Mucosa of descending colon (tissue), 3 donors: ENCODE measurements at places on chromosomes 5 and 9.

GRCh38 chr9:10876333-10876732 lies 263.5 kb upstream of the PTPRD start:
- no peak for DNase-seq

DNA sequence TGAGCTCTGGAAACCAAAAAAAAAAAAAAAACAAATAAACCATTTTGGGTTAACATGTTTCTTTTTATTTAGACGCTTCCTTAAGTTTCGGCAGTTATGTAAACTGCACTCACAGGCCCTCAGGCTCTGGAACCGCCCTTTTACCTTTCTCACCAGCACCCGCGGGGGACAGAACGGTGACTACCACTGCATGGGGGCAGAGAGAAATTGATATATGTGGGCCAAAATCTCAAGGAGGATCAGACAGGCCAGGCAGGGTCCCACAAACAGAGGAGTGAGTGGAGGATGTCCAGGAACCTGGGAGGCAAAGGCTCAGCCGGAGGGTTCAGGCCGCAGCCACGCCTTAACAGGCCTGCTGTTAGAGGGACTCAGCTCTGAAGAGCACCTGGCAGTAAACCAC lies 54.4 kb downstream of the IRX2 start:
- DNase-seq = no peak

DNA sequence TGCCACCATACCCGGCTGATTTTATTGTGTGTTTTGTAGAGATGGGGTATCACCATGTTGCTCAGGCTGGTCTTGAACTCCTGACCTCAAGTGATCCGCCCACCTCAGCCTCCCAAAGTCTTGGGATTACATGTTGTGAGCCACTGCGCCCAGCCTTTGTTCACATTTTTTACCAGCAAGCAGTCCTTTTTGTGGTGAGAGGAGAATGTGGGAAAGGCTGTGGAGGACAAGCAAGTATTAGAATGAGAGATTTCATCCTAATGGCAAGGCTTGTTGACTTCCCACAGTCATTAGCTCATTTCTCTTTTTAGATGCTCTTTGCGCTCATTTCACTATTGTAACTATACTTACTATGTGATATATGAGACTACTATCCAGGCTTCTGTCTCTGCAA lies 6.1 kb downstream of the IL31RA start:
- DNase-seq = no peak

DNA sequence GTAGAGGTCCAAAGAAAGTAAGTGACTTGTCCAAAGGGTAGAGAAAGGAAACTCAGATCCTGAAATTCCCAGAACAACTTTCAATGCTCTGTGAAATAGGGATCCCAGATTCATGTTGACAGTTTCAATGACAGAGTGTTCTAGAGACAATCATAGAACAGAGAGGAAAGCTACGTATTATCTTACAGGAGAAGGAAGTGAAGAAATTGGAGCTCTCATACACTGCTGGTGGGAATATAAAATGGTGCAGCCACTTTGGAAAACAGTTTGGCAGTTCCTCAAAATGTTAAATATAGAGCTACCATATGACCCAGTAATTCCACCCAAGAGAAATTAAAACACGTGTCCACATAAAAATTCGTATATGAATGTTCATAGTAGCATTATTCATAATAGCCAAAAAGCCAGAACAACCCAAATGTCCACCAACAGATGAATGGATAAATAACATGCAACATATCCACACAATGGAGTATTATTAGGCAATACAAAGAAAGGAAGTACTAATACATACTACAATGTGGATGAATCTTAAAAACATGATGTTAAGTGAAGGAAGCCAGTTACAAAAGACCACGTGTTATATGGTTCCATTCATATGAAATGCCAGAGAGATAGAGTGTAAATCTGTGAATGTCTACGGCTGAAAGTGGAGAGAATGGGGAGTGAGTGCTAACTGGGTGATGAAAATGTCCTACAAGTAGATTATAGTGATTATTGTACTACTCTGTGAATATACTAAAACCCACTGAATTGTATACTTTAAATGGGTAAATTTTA lies 197.1 kb downstream of the NTRK2 start:
- no peak for DNase-seq

- no peak for DNase-seq
Observed at GRCh38 chr9:133576031-133576874, 32.9 kb downstream of the FAM163B start.

GRCh38 chr5:68251386-68251785 lies 35.8 kb downstream of the PIK3R1 start:
- DNase-seq = peak; percentile 33

DNA sequence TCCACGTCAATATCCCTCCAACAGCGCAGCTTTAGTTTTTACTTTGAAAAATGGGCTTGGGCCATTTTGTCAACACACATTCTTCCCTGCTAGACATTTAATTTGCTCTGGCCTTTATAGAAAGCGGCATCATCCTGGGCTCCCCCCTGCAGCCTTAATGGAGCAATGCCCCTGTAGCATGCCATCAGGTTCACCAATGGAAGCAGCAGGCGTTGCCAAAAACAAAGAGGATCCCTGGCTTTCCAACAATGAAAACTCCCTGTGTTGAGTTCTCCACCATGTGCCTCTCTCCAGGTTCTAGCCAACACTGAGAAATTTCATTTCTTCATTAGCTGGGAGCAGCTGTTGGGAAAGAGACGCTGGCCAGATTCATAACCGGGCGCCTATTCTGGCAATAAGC lies 139.5 kb downstream of the ZNF622 start:
- DNase-seq = no peak

- no peak for DNase-seq
Observed at GRCh38 chr9:482739-483138, 268.1 kb downstream of the DOCK8 start.

GRCh38 chr5:136053336-136054141 lies 24.8 kb downstream of the TGFBI start:
- no peak for DNase-seq

DNA sequence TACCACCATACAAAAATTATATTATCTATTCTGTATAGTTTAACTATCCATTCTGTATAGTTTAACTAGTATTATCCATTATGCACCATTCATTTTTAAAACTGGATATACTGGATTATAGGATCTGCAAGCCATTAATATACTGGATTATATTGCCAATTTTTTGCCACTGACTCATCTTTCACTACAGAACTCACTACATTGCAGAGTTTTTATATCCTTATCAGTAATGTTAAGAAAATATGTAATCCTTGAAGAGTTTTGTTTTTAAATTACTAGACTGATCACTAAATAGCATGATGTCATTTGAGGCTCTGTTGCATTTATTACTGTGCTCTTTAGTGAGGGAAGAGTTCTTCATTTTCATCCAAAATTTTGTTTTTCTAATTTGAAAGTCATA lies 109.8 kb upstream of the SNX2 start:
- no peak for DNase-seq

DNA sequence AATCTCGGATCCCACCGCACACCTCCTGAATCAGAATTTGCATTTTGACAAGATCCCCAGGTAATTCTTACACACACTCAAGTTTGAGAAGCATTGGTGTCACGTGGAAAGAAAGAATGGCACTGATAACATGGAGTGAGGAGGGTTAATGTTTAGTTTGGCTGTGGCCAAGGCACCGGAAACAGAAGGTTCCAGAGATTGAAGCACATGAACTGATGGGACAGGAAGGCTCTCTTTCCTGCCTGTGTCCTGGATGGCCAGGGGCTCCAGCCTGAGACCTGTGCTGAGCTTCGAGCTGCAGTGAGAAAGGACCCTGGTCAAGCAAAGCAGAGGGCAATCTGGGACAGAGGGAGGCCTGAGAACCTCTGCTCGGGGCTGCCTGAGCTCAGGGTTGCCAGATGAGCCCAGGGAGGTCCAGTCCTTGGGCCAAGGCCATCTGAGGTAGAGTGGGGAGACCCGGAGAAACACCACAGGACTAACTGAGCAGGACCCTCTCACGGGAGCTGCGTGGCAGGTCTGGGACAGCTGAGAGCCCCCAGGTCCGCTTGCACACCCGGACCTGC lies 27.3 kb downstream of the AFAP1L1 start:
- DNase-seq = no peak

GRCh38 chr5:38079620-38080402 lies 178.5 kb upstream of the EGFLAM start:
- DNase-seq = no peak

- no peak for DNase-seq
Observed at GRCh38 chr9:38382141-38382540, 10.4 kb upstream of the ALDH1B1 start.

- no peak for DNase-seq
Observed at GRCh38 chr9:24451346-24451745, 94.4 kb downstream of the IZUMO3 start.

GRCh38 chr5:63111891-63112290 lies 533.3 kb downstream of the LRRC70 start:
- no peak for DNase-seq

DNA sequence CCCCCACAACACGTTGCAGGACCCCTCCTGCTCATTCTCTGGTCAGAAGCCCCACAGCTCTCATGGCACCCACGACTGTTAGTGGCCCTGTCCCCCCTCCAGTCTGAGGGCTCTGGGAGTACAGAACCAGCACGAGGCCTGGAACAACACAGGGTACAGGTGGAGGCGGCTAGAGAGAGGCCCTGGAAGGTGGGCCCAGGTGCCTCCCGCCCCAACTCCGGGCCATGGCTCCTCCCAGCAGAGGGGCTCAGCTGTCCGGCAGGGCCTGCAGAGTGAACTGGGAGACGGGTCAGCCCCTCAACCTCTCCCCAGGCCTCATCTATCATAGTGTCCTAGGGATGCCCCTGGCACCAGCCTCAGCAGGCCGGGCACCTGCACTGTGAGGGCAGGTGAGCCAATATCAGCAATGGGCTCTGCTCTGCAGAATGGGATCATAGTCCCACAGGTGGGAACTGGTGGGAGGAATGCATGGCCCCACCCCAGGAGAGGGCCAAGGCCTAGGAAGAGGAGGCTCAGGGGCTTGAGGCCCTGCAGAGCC lies 58.6 kb downstream of the BARX1 start:
- no peak for DNase-seq

GRCh38 chr9:37752642-37753488 lies 740 bp upstream of the TRMT10B start:
- DNase-seq = no peak

- DNase-seq = no peak
Observed at GRCh38 chr5:150500905-150501304, 7.0 kb upstream of the NDST1 start.

DNA sequence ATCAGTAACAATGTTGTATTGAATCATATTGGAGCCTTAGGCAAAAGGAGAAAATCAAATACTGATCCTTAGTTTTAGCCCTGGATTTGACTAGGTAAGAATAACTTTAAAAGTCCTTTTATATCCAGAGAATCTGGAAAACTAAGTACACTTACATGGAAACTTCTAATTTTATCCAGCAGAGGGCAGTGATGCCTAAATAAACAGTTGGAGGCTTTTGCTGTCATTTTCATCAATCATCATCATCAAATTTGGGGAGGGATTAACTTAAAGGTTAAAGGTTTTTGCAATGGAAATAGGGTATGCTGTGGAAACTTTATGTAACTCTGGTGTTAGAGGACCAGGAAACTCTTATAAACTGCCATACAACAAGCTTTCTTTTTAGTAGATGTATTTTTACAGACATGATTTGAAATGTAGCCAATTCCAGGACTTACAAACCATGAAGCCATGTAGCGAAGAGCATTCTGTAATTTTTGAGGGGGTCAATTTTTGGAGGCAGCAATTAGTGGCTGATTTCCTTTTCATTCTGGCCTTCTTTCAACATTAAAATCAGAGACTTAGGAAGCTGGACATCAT lies 112.7 kb downstream of the OSTF1 start:
- DNase-seq = peak; percentile 57

GRCh38 chr9:69546265-69546664 lies 125.9 kb downstream of the APBA1 start:
- DNase-seq = no peak

- no peak for DNase-seq
Observed at GRCh38 chr9:21357479-21358460, 7.1 kb upstream of the IFNA6 start.

DNA sequence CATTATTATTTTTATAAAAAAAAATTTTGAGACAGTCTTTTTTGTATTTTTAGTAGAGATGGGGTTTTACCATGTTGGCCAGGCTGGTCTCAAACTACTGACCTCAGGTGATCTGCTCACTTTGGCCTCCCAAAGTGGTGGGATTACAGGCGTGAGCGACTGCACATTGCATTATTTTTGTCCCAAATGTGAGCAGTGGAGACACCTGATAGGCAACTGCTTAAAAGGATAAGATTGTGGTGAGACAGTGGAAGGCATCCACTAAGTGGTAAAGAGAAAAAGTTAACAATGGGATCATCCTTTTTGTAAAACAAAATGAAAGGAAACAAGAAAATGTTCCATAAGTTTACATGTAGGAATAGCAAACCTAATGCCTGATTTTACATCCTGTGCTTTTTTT lies 2.0 kb upstream of the CENPH start:
- DNase-seq = no peak

- DNase-seq = no peak
Observed at GRCh38 chr5:117713585-117714198, 1139.1 kb upstream of the SEMA6A start.

DNA sequence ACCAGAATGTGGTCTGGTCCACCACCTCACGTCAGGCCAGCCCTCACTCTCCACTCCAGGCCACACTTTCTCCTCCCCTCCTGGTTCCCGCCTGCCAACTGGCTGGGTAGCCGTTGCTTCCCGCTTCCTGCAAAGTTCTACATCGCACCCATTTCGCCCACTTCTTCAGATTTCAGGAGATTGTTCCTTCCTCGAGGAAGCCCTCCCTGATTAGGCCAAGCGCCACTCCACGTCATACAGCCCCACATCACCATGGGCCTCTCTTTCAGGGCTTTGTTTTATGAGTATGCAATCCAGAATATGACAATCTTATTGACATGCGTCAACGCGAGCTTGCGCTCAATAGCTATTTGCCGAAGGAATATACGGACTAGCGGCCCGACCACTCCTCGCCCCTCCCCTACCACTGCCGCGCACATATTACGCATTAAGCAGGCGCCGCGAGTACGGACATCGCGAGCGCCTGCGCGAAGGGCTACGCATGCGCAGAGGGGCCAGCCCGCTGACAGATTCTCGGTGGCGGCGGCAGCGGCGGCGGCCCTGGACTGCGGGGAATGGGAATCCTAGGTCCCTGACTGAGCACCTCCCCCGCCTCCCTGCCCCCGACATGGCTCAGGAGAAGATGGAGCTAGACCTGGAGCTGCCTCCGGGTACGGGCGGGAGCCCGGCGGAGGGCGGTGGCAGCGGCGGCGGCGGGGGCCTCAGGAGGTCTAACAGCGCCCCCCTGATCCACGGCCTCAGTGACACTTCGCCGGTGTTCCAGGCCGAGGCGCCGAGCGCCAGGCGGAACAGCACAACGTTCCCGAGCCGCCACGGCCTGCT lies 74.7 kb downstream of the PIP5K1B start:
- peak; percentile 96 for DNase-seq

GRCh38 chr5:151107084-151107483 lies 26.2 kb upstream of the TNIP1 start:
- DNase-seq = peak; percentile 40

DNA sequence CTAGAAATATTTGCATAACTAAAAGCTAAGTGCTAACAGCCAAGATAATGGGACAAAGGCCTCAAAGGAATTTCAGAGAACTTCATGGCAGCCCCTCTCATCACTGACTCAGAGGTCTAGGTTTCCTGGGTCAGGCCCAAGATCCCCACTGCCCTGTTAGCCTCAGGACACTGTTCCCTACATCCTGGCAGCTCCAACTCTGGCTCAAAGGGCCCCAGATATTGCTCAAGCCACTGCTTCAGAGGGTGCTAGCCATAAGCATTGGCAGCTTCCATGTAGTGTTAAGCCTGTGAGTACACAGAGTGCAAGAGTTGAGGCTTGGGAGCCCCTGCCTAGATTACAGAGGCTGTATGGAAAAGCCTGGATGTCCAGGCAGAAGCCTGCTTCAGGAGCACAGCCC lies 998.1 kb downstream of the TLE1 start:
- no peak for DNase-seq
